ENCODE measurements at places on chromosomes 3 and 15.

DNA sequence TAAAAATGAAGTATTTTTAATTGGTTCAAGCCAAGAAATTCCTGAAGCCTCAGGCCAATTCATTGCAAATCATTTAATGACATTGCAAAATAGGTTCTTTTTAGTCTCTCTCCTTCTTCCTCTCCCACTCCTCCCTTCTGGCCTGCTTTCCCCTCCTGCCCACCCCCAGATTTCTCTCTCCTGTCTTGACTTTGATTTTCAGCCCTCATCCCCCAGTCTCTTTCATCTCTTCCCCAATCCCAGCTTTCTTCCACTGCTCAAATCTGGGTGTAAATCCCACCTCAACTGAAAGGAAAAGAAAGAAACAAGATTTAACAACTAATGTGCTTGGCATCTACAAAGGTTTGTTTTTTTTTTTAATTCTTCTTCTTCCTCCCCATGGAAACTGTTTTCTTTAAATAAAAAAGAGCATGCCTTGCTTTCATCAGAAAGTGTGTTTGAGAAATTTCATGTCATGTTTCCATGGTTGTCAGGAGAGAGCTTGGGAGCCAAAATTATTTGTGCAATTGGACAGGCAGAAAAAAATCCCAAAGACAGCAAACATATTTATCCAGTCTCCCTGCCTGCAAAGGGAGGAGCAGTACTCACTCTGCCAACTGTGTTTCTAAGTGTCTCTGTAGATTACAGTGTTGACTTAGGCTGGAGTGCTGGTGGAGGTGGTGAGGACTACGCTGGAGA lies 50.4 kb downstream of the BOC start:
- DNase-seq, result no peak

- no peak for DNase-seq
Observed at GRCh38 chr3:107441617-107442016, 64.4 kb downstream of the CCDC54 start.

DNA sequence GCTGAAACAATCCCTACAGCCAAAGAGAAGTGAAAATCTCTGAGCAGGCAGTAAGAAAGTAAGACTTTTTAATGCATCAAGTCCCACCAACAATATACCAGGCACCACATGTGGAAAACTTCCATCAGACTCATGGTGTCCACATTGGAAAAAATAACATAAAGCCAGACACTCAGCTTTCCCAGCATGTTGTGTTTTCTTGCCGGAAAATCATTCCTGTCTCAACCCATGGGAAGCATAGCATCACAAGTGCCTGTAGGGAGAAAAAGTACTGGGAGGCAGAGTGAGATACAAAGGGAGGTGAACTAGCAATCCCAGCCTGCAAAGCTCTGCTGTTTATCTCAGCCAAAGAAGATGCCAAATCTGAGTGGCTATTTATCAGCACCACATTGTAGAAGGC lies 868.9 kb downstream of the SI start:
- DNase-seq, result no peak

- no peak for DNase-seq
Observed at GRCh38 chr3:121483290-121483689, 62.5 kb downstream of the POLQ start.

DNA sequence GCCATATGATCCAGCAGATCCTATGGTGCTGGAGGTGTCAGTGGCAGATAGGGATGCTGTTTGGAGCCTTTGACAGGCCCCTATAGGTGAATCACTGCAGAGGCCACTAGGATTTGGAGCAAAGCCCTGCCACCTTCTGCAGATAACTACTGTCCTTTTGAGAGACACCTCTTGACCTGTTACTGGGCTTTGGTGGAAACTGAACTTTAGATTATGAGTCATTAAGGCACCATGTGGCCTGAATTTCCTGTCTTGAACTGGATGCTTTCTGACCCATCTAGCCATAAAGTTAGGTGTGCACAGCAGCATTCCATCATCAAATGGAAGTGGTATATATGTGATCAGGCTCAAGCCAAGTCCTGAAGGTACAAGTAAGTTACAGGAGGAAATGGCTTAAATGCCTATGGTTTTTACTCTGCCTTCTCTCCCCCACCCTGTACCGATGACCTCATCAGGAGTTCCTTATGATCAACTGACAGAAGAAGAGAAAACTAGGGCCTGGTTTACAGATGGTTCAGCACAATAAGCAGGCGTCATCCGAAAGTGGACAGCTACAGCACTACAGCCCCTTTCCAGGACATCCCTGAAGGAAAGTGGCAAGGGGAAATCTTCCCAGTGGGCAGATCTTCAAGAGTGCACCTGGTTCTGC lies 565.6 kb upstream of the AGTR1 start:
- DNase-seq, result no peak

GRCh38 chr3:20023623-20024405 lies 11.8 kb upstream of the PP2D1 start:
- DNase-seq, result no peak

DNA sequence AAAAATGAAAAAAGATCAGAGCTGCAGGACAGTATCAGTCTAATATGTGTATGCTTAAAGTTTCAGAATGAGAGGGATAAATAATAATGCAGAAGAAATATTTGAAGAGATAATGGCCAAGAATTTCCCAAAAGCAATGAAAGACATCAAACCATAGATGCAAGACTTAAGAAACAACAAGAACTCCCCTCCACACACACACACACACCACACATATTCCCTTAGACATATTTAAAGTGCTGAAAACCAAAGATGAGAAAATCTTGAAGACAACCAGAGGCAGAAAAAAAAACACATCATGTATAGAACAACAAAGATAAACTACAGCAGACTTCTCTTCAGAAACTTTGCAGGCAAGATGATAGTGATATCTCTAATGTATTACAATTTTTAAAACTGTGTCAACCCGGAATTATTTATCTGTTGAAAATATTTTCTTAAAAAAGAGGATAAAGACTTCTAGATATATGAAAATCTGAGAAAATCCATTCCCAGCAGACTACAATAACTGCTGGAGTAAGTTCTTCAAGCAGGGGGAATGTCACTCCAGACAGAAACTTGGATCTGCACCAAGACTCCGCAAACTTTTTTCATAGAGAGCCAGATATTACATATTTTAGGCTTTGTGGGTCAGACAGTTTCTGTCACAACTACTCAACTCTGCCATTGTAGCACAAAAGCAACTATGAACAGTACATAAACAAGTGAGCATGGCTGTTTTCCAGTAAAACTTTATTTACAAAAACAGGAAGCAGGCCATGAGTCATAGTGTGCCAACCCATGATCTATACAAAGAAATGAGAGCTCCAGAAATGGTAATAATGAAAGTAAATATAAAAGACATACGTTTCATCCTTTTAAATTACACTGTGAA lies 223.4 kb upstream of the CGNL1 start:
- DNase-seq, result no peak

GRCh38 chr15:81284256-81285031 lies 39.5 kb downstream of the STARD5 start:
- DNase-seq, result no peak

DNA sequence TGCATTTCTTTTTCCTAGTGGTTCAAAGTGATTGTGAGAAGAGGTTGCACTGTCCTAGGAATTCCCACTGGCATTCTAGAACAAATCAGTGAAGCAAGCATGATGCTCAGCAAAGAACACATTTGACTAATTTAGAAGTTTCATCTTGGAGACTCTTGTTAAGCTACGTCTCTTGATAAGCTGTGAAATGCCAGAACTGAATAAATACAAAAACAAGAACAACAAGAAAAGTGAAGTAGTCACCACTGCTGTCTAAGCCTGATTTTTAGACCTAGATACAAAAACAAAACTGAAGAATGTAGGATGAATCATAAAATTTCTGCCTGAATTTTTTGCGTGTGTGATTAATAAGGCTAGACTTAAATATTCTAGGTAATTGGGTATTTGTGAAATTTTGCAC lies 1162.4 kb downstream of the TUSC7 start:
- DNase-seq, result no peak

DNA sequence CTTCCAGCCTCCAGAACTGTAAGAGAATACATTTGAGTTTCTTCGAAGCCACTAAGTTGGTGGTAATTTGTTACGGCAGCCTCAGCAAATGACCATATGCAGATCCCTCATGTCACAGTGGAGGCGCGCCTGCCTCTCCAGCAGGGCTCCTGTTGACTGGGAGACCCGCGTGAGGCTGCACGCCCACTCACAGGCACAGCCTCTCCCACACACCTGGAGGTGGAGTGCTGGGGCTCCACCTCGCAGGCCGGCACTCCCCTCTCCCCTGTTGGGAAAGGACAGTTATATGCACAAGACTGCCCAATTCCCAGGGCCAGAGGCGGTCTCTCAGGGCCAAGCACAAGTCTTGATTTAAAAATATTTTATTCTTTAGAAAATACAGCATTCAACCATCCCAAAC lies 2.8 kb upstream of the TLR9 start:
- no peak for DNase-seq

GRCh38 chr3:72977060-72977808 lies 19.4 kb upstream of the PPP4R2 start:
- DNase-seq, result no peak

- peak; percentile 16 for DNase-seq
Observed at GRCh38 chr15:57561041-57561711, 30.5 kb upstream of the MYZAP start.

GRCh38 chr3:119681279-119681678 lies 4.1 kb upstream of the COX17 start:
- no peak for DNase-seq

- DNase-seq, result no peak
Observed at GRCh38 chr3:134232951-134233350, 17.7 kb downstream of the RYK start.

Measured in esophagus squamous epithelium (tissue), 5 donors.